ENCODE measurements at places on chromosomes 11 and 22.

- no peak for DNase-seq
These were observed 165.1 kb downstream of the DBX1 start for GRCh38 chr11:19995145-19995544.

DNA sequence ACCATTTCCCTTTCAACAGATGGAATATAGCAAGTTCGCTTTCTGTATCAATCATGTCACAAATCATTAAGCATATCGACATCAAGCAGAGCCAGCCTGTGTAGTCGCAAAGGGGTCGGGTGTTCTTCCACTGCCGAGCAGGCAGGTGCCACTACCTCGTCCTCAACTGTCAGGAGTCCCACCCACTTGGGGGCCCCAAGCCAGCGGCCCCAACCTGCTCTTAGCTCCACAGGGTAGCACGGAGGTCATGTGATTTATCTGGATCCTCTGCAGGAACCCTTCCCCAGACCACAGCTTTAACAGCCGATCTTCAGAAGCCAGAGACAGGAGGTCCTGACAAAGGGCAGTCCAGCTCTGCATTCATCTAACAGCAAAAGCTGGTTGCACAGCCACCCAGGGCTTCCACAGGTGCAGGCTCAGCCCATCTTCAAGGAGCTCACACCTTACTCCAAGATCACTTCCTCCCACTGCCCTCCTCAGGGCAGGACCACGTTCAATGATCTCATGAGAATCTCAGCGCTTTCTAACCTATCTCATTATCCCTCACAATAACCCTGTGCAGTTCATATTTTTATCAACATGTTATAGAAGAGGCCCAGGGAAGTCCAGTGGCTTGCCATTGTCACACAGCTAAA, 110.2 kb downstream of the TRIM29 start:
- no peak for DNase-seq

DNA sequence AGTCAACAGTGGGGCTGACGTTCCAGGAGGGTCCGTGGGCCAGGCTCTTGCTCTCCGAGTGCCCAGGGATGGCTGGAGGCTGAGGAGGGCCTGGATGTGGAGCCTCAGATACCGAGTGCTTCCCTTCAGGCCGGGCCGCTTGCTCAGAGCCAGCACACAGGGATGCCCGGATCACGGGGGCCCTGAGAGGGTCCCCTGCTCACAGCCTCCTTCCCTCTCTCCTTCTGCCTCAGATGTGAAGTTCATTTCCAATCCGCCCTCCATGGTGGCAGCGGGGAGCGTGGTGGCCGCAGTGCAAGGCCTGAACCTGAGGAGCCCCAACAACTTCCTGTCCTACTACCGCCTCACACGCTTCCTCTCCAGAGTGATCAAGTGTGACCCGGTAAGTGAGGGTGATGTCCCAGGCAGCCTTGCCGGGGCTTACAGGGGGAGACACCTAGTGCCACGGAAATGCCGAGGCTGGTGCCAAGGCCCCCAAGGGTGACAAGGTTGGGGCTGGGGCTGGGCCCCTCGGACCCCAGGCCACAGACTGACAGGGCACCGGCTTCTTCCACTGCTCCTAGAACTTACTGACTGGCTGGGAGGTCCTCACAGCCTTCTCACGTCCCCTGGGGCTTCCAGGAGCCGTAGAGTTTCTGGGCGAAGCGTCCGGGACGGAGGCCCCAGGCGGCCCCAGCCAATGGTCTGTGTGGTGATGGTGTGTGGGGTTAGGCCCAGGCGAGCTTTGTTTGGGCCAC, 7.0 kb downstream of the CCND1 start:
- no peak for DNase-seq

GRCh38 chr11:2214527-2215229, 43.1 kb upstream of the TH start:
- DNase-seq = no peak

- DNase-seq = no peak
These were observed 18.7 kb upstream of the TMPRSS5 start for GRCh38 chr11:113724778-113725177.

GRCh38 chr11:123260511-123261211, 65.6 kb upstream of the CLMP start:
- no peak for DNase-seq

DNA sequence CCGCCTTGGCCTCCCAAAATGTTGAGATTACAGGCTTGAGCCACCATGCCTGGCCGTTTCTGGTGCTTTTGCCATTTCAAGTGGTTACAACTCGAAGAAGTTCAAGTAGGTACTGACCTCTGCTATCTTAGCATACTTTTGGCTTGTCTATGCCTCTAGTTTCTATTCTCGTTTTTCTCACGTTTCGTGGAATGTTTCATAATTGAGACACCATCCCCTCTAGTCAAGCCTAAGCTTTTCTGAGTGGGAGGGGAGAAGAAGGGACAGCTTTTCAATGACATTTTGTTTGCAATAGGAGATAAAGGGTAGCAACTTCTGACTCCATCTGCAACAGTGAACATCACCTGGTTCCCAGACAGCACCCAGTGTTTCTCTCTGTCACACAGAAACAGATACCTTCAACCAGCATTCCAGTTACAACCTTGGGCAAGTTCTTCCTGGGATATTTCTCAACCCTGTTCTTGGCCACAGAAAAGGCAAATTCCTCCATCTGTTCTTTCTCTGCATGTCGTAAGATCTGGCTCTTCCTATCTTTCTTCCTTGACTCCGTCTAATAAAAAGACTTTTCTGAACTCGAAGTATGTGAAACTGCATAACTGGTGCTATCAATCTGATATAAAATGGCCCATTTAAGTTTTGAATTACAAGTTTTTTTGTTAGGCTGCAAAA, 25.5 kb downstream of the DDI1 start:
- no peak for DNase-seq

- no peak for DNase-seq
These were observed 22.9 kb downstream of the RAB39A start for GRCh38 chr11:107951155-107951554.

GRCh38 chr11:71307811-71308645, 55.7 kb upstream of the SHANK2 start:
- DNase-seq = no peak

DNA sequence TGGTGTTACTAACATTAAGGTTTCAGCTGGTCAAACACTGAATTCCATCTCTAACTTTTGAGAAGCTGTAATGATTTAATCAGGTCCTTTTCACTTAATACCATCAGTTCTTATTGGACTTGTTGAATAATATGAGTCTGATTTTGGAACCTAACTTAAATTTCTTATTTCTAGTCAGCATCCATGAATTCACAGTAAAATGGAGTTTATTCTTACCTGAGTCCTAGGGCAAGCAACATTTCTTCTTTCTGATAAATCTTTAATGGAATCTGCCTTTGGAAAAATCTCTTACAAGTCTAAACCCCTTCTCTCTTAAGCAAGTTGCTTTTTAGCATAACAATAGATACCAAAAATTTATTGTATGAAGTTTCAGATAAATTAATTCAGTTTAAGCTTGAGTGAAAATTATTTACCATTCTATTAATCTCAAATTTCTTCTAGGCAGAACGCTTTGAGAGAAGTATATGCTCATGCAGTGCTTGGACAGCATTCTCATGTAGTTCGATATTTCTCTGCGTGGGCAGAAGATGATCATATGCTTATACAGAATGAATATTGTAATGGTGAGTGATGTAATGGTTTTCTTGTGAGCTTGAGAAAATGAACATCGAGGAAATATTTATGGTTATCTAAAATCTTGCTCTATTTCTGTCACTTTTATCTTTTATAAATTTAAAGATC, 3.4 kb downstream of the WEE1 start:
- DNase-seq = no peak

DNA sequence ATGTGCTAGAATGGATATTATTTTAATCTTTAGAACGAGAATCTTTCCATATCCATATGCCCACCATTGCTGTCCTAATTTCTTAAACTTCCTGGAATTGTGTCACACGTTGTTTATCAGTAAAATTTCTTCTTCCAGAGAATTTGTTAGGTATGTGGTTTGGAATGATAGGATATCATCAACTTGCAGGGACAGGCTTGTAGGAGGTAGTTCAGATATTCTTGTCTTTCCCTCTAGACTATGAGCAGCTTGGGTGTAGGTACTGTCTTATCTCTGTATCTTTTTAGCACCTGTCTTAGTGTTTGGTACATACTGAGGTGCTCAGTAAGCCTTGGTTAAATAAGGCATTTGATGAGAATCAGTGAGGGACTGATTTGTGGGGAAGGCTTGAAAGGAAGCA, 3.4 kb downstream of the CTNND1 start:
- DNase-seq = no peak

DNA sequence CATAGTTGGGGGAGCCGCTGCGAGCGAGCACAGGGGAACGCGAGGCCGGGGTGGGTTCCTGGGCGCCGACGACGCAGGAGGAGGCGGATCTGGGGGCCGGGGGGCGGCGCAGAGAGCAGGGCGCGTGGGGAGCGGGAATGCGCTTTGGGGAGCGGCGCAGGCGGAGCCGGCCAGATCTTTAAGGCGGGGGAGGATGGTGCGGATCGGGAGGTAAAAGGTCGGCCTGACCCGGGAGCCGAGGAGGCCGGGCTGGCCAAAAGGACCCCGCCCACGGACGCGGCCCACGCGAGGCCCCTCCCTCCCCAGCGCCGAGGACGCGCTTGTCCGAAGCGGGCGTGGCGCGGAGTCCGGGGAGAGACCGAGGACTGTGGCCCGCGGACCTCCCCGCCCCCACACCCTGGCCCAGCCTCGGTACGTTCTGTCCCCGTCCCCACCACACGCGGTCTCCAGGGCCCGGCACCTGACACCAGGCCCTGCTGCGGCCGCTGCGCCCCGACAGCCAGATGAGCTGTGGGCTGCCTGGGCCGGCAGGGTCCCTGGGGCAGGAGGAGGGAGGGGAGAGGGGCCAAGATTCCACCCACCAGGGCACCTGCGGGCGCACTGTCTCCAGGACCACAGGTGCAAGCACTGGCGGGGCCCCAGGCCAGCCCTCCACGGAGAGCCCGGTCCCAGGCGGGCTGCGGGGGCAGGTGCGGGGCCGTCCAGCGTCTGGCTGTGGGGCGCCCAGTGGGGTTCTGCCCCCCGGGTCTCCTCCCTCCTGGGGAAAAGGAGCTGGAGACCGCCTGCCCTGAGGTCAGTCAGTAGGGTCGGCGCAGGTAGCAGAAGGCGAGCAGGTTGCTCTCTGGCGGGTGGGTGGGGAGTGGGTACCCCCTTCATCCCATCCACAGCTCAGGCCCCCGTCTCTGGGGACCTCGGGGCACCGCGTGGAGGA, 10.9 kb downstream of the PIM3 start:
- DNase-seq = peak; percentile 65

- no peak for DNase-seq
These were observed 16.0 kb downstream of the PLCB3 start for GRCh38 chr11:64267207-64267945.

DNA sequence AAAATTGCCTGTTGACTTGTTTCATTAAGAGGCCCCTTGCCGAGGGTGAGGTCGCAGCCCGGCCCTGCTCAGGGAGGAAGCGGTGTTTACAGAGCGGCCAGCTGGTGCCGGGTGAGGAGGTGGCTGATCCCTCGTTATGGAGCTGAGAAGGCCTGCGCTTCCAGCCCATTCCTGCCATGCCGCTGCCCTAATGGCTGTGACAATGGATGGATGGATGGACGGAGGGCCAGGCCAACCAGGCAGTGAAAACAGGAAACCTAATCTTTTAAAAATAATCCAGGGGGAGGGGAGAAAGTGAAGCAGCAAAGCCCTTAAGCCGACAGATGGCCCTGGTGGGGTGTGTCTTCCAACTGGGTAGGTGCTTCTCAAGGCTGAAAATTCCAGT, 38.5 kb downstream of the BCR start:
- no peak for DNase-seq

DNA sequence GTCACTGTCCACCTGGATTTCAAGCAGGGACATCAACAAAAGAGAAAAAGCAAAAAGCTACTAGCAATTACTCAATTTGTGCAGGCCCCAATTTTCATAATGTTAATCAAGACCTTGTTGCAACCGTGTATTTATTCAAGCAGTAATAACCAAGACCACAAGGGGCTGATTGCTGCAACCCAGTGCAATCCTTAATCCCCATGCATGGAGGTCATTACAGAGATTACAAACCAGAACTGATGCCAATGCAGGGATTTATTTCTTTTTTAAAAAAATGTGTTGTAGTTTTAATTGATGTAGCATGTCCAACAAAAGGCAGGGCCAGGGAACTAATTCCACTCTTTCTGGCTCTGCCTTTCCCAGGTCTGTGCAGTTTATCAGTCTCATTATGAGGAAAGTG, 18.4 kb downstream of the TECTA start:
- no peak for DNase-seq

DNA sequence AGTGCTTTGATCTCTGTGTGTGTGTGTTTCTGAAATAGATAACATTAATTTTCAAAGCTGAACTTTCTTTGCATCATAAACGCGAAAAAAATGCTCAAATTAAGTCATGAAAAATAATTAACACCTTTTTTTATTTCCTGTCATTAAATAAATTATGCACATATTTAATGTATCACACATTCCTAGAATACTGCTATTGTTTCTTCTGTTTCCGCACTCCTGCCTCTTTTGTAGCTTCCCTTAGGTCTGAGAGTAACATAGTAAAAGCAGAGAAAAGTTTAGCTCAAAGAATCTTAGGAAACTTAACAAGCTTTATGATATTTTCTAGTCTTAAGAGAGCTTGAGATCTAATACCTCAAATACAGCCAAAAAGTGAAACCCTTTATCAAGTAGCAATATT, 504.2 kb downstream of the JRKL start:
- DNase-seq = no peak

DNA sequence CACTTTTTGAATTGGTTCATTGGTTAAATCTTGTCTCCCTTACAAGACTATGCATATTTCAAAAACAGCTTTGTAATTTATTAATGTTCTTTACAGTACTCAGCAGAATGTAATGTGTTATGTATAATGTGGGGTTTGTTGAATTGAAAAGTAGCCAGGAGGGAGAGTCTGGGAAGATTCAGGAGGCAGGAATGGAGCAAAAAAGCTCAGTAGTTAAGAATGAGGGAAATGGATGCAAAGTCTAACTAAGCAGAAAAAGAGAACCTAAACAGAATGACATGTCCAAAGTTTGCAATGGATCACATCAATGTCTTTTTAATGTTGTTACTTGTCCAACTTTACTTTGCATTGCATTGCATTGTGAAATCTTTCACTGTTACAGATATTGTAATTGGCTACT, 86.5 kb upstream of the CARD18 start:
- no peak for DNase-seq

GRCh38 chr11:39804271-39804670, 1655.2 kb downstream of the LRRC4C start:
- no peak for DNase-seq
